AG10803 (cell line): ENCODE measurements at places on chromosomes 1 and 21.

DNA sequence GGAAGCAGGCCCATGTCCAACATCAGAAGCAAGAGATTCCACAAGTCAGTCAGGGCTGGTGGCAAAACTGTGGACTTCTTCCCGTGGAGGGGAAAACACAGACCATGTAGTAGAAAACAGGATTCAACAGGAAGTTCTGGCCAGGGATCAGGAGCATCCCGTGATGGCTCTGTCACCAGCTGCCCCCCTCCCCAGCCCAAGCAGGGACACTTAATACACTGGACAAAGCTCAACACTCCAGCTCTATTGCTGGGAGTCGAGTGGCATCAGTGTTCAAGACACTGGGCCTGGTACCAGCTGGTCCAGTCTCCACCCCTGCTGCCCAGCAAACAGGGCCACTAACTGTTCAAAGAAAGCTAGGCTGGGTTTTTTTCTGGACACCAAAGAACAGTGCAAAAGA is 3.7 kb downstream of the SLC45A3 start:
- no peak for DNase-seq

- no peak for DNase-seq
Measured at GRCh38 chr21:33841561-33841960, 74.0 kb downstream of the ATP5PO start.

GRCh38 chr1:214044438-214045214 is 56.9 kb downstream of the PROX1 start:
- no peak for DNase-seq

- DNase-seq = no peak
Measured at GRCh38 chr21:29360799-29361765, 62.4 kb downstream of the BACH1 start.

- DNase-seq = no peak
Measured at GRCh38 chr1:90048043-90048442, 53.1 kb downstream of the ZNF326 start.

GRCh38 chr1:73839922-73840321 is 358.1 kb downstream of the LRRIQ3 start:
- peak; percentile 20 for DNase-seq

DNA sequence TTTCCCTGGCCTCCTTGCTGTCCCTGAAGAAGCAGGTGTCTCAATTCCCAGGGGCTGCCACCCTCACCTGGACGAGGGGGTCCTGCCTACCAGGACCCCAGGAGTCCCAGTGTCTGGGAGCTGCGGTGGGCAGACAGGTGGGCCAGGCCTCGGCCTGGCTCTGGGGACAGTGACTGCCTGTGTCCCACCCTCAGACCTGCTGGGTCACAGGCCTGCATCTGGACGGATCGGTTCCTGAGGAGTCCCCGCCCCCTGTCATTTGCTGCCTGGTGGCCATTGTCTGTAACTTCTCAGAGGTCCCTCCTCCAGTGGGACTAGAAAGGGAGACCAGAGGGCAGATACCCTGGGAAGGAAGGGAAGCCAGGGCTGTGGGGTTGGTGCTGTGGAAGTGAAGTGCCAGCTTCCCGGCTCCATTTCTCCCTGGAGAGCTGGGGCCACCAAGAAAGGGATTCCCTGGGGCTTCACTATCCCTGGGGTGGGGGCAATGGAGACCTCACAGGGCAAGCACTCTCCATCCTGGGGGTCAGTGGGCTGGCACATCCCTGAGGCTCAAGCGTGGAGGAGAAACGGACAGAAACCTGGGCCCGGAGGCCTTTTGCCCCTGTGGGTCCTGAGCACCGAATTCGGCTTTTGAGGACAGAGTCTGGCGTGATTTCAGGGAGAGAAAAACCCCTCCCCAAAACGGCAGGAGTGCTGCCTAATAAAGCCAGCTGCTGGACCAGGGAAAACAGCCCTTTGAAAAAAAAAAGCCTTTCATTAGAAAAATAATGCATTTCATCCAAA is 157.3 kb downstream of the PEX14 start:
- no peak for DNase-seq

GRCh38 chr1:224785040-224785328 is 144.5 kb upstream of the DNAH14 start:
- DNase-seq = peak; percentile 64

- DNase-seq = no peak
Measured at GRCh38 chr1:23469372-23469982, 14.5 kb downstream of the ASAP3 start.

- peak; percentile 89 for DNase-seq
Measured at GRCh38 chr1:108686614-108687313, 5.3 kb upstream of the PRPF38B start.

DNA sequence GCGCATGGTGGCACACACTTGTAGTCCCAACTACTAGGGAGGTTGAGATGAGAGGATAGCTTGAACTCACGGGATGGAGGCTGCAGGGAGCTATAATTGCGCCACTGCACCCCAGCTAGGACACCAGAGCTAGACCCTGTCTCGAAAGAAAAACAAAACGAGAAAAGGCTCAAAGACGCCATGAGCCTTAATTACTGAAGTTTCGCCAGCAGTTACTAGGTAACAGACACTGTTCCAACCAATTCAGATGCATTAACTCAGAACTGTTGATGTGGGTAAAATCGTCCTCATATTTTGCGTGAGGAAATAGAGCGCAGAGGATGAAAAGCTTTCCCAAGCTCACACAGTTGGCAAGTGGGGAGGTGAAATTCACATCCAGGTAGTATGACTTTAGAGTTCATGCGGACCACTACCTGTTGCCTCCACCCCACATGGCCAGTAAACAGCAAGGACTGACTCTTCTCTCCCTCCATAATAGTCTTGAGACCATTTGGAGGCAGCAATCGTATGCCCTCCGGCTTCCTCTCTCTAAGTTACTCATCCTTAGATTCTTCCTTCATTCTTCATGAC is 40.1 kb downstream of the INAVA start:
- DNase-seq = no peak

DNA sequence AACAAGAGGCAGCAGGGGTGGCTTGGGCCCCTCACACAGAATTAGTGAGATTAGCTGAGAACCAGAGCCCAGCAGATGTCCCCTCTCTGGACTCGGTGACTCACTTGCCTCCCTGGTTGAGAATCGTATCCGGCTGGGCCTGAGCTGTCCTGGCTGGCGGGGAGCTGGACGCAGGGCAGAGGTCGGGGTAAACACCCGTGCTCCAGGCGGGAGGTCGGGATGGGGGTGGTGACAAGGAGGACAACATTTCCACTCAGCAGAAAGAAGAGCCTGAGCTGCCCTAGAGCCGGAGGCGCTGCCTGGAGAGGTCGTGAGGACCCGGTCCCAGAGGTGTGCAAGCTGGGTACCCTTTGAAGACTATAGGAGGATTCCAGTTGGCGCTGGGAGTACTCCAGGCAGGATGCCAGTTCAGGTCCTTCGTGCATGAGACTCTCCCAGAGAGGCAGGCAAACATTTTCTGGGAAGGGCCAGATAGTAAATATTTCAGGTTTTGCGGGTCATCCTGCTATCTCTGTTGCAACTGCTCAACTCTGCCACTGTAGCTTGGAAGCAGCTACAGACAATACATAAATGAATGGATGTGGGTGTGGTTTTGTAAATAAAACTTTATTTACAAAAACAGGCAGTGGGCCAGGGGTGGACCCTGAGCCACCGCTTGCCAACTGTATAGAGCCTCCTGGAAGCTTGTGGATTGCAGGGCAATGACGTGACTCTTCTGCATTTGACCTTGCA is 116.8 kb upstream of the WNT4 start:
- no peak for DNase-seq

DNA sequence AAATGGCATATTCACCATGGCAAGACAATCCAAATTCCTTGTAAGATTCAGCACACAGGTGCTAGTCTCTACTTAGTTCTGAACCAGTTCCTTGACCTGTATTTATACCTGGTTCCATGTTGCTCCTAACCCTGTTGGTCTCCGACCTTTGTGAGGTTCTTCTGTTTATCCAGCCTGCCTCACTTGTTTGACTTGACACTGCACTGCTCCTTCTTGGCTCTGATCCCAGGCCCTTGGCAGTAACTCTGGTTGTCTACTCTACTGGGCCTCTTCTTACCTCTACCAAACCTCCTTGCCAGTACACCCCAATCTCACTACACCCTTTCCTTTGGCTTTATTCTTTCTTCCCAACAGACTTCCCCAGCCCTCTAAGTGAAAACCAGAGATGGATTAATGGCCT is 419.4 kb upstream of the USP24 start:
- DNase-seq = no peak

DNA sequence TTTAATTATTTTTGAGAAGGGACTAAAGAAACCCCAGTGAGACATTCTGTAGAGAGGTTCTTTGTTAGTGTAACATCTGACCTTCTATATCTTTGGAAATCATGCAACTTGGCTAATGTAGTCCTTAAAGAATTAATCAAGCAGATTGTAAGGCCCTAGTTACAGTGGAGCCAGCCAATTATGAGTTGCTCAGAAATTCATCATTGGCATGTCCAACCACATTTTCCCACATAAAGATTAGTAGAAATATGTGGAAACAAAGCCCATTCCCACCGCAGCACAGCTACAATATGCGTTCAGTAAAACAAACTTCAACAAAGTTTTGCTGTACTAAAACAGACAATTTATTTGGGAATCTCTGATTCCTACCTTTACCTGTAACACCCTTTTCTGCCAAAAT is 27.8 kb downstream of the WNT2B start:
- peak; percentile 78 for DNase-seq

GRCh38 chr1:222369148-222369547 is 178.8 kb downstream of the HHIPL2 start:
- DNase-seq = no peak

GRCh38 chr1:75559800-75560199 is 51.1 kb downstream of the SLC44A5 start:
- no peak for DNase-seq

GRCh38 chr21:37916310-37917051 is at the start of gene KCNJ6:
KCNJ6 (minus strand) TSS chr21:37916457; CDS start chr21:37840682, 75,775 bp downstream.
- DNase-seq = peak; percentile 53

- DNase-seq = no peak
Measured at GRCh38 chr1:151384584-151384983, 12.1 kb upstream of the SELENBP1 start.

DNA sequence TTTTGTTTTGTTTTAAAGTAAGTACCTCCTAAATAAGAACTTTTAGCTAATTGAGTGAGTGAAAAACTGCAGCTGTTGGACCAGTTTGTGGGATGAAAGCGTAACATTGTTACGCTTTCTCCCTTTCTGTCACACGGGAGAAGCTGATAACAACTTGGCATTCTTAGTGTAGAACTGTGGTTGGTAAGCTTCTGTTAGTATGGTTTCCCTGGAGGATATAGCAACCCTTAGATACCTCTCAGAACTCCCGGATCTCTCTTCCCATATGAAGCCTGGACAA is 98.2 kb downstream of the CACHD1 start:
- DNase-seq = no peak

DNA sequence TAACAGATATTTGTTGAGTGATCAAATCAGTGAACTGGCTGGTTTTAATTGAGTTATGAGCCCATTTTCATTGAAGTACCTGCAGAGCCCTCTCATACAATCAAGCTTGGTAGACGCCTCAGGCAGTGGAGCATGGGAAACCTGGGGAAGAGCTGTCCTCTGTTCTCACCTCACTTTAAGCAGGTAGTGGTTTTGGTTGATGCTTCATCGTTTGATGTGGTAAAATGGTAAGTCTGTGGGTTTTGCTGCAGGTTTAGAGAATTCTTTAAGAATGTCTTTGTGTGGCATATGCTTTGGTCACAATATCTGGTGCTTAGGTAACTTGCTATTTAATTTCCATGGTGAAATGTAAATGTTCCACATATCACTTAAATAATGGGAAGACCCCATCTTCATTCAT is 10.0 kb downstream of the LAMC1 start:
- no peak for DNase-seq

GRCh38 chr1:56958526-56958925 is 7.3 kb downstream of the C8B start:
- DNase-seq = peak; percentile 67
